ENCODE measurements at places on chromosomes 7 and 10.

DNA sequence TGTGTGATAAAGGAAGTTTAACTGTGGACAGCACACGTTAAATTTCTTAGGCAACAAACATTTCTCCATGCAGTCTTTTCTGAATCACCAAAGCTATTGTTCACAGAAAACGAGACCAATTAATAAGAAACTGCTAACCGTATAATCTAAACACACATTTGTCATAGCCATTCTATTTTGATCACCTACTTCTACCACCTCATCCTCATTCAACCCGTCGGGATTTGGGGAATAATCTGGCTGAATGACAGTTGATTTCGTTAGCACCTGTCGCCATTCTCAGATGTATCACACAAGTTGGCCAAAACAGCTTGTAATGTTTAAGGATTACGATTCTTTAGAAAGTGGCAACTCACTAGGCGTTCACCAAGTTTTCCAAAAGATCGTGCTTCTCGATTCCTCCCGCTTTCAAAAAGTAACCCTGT lies 1.2 kb downstream of the EZH2 start:
- peak; percentile 29 for DNase-seq

DNA sequence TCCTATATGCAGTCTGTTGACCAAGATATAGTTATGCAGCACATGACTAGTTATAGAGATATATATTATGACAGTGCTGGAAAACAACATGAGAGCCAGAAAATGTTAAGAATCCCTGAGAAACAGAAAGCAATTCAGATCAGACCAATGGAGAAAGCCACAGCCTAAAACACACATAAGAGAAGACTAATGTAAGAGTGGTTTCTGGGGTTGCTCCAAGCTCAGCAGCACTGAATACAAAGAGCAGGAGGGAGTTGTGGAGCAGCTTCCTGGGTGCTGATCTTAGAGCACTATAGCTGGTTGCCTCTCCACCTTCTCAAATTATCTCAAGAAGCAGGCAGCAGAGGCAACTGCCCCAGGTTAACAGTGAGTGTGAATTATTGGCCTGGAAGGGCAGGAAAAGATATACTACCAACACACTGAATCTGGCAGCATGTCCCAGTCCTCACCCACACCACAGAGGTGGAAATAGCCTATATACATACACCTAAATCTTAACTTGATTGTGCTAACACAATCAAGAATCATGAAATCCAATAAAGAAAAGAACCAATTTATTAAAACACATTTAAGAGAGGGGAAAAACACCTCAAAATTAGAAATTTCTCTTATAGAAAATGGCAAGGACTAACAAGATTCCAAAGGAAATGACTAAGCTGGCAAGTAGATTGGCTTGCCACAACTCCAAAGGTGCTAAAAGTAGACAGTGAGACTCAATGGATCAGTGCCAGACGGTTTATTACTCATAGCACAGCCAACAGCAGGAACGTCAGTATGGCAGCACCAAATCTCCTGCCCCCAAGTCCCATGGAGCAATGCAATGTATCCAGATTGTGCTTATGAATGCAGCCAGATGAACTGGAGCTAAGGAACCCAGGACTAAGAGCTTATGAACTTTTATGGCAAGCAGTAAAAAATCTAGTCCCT lies 5.1 kb downstream of the PTTG1IP2 start:
- no peak for DNase-seq

DNA sequence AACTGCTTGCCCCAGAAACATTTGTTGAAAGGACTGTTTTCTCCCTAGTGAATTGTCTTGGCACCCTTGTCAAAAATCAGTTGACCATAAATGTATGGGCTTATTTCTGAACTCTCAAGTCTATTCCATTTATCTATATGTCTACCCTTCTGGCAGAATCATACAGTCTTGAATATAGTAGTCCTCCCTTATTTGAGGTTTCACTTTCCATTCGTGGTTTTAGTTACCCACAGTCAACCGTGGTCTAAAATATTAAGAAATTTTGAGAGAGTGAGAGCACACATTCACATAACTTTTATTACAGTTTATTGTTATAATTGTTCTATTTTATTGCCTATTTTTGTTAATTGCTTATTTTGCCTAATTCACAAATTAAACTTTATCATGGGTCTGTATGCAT lies 17.4 kb upstream of the CEP41 start:
- DNase-seq: no peak

- no peak for DNase-seq
These were observed 1.2 kb downstream of the PDIA4 start for GRCh38 chr7:149027055-149027454.

- no peak for DNase-seq
These were observed 45.0 kb upstream of the ZNF716 start for GRCh38 chr7:57404967-57405421.

- no peak for DNase-seq
These were observed 2.1 kb upstream of the TMEM72 start for GRCh38 chr10:44908936-44909630.

GRCh38 chr7:37669818-37670217 lies 13.7 kb upstream of the GPR141 start:
- no peak for DNase-seq

DNA sequence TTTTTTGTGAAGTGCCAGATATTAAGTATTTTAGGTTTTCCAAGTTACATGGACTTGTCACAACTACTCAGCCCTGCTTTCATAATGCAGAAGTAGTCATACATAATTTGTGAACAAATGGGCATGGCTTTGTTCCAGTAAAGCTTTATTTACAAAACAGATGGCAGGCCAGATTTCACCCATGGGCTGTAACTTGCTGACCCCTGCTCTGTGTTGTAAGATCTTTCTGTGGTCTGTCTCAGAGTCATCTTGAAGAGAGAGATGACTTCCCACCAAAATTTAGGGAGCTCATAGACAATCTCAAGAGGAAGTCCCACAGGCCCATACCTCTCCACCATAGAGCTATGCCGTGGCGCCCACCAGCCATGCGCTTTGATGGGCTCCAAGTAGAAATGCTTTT lies 616.1 kb downstream of the LRMDA start:
- DNase-seq: no peak

GRCh38 chr10:74585231-74586087 lies 240.9 kb upstream of the KAT6B start:
- peak; percentile 49 for DNase-seq

DNA sequence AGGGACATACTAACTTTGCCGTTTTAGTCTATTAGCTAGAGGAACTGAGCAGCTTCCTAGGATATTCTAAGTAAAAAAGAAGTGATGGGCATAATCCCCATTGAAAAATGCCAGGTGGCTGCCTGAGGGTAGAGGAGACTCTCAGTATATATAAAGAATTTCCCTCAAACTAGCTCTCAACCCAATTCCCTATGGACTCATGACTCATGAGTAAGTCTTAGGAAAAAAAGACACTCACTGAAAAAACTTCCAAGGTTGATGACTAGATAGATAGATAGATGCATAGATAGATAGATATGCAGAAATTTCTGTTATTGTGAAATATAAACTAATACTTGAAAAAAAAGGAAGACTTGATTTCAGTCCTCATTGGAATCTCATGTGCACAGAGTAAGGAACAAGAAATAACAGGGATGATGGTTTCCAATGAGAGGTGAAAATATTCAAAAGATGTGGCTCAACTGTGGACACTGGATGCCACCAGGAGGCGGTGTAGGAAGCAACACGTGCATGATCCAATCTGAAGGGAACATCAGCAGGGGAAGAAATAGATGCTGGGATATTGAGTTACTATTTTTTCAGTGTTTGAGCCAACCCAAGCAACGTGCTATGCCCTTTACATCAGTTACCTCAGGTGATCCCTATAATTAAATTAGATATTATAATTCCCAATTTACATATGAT lies 711.0 kb upstream of the LRRTM3 start:
- no peak for DNase-seq

- DNase-seq: no peak
These were observed 7.8 kb downstream of the ZNF680 start for GRCh38 chr7:64555046-64555445.

DNA sequence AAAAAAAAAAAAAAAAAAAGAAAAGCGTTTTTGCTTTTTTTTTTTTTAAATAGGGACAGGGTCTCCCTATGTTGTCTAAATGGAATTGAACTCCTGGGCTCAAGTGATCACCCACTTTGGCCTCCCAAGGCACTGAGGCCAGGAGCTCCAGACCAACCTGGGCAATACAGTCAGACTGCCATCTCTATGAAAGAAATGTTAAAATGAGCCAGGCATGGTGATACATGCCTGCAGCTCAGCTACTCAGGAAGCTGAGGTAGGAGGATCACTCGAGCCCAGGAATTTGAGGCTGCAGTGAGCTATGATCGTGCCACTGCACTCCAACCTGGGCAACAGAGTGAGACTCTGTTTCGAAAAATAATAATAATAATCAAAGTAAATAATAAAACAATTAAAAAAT lies 16.5 kb upstream of the LMTK2 start:
- no peak for DNase-seq

- DNase-seq: no peak
These were observed 57.6 kb downstream of the MALSU1 start for GRCh38 chr7:23356726-23357125.

DNA sequence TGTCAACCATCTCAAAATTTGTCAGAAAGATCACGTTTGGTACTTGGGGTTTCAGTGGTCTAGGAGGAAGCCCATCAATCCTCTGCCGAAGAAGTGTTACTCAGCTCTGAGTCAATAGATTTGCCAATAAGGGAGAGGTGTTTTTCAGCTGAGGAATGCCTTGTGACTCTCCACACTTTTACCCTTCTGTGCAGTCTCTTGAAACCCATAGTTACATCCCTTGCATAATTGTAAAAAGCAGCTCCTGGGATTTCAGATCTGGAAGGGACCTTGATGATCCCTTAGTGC lies 47.5 kb downstream of the INSYN2A start:
- no peak for DNase-seq

DNA sequence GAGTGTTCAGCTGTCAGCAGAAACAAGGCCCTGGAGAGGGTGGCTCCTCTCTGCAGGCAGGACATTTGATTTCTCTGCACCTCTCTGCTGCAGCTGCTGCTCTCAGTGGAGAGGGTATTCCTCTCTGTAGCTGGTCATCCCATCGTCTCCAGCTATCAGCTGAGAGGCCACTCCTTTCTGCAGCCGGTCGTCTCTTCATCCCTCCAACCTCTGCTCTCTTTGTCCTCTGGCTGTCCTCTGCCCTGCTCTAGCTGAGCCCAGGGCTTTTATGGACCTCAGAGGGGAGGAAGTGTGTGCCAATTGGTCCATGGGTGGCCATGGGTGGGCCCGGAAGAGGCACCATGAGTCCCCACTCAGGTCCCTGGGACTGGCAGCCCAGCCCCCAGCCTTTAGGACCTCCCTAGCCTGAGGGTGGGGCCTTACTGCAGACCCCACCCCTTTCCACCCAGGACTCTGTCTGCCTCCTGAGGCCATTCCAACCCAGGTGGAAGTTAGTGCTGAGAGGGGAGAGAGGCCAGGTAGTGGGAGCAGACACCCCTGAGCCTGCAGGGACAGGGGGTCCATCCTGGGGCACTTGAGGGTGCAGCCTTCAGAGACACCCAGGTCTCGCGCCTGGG lies 26.2 kb upstream of the CDCA7L start:
- no peak for DNase-seq

DNA sequence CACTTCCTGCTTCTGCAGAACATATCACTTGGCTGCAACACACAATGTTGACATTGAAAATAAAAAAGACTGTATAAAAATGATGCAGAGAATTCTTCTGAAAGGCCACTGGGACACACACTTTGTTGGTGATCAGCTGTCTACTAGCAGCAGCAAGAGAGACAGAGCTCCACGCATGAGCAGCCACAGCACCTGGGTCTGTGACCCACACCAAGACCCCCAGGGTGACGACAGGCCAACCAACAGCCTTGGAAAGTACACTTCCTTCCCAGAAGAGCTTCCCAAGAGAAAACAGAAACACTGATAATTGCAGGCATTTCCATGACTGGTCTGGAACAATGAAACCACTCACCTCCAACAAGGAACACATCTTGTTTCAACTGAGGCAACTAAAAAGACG lies 239.0 kb downstream of the DIP2C start:
- DNase-seq: no peak

DNA sequence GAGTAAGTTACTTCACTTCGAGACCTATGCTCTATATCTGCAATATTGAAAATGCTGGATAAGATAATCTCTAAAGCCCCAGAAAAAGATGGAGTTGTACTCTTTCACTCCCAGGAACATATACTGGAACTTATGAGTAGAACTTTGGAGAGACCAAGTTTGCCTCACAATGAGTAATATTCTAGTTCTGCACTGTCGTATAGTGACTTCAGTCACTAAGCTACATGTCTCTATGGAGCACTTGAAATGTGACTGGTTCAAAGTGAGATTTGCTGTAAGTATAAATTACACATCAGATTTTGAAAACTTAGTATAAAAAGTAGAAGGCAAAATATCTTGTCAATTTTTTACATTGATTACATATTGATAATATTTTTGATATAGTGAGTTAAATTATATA lies 116.4 kb downstream of the PTEN start:
- DNase-seq: no peak

GRCh38 chr10:52440612-52441285 lies 126.7 kb downstream of the DKK1 start:
- no peak for DNase-seq

- no peak for DNase-seq
These were observed 9.8 kb downstream of the RHBDD2 start for GRCh38 chr7:75888464-75889222.

GRCh38 chr7:38863601-38864291 lies 45.2 kb downstream of the VPS41 start:
- DNase-seq: peak; percentile 3

GRCh38 chr7:12821746-12822145 lies 134.3 kb downstream of the ARL4A start:
- DNase-seq: no peak

DNA sequence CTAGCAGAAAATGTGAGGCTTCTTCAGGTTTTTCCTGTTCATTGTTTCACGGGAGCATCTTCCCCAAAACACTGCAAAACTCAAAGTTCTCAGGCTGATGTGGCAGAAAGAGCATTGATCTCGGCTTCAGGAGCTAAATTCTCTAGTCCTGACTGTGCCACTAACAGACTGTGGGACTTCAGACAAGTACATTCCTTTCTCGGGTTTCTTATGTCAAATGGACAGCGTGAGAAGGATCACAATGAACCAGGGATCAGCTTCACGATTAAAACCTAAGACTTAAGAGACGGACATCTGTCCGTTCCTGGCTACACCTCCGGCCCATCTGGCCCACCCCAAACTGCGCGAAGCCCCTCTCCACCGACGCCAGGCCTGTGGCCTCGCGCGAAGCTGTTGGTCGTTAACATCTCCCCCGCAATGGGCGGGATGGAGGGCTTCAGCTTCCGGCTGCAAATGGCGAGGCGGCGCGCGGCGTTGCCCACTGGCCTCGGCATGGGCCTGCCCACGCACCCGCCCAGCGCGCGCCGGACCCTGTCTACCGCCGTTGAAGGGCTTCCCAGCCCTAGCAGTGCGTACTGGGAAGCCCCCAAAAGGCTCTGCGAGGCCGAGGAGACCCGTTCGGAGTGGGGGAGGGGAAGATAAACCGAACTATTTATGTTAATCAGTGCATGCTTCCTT lies 549 bp upstream of the DDX50 start:
- DNase-seq: no peak

GRCh38 chr10:101892782-101893391 lies 49.3 kb upstream of the KCNIP2 start:
- no peak for DNase-seq

DNA sequence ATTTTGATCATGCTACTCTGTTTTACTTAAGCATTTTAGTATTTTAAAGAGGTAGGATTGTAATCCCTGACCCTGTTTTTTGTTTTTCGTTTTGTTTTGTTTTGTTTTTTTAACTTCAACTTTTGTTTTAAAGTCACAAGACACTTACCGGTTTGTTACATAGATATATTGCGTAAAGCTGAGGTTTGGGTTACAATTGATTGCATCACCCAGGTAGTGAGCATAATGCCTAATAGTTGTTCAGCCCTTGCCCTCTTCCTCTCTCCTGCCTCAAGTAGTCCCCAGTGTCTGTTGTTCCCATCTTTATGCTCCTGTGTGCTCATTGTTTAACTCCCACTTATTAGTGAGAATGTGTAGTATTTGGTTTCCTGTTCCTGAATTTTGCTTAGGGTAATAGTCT lies 93.1 kb upstream of the TEX47 start:
- DNase-seq: no peak

Data from left kidney (tissue), 8 donors.